Skin of body (tissue), 3 donors: ENCODE measurements at places on chromosomes 11 and 22. TPM values are rescaled to one million over a fixed set of nuclear protein-coding genes. Genes with fewer than 3 reads are reported as not detected.

NNMT gene
- total RNA-seq = 26.7 TPM

GLYATL2 gene
- 2.8 TPM for total RNA-seq

RGL4 gene
- 2.7 TPM for total RNA-seq

NLRP6 gene
- 0.10 TPM for total RNA-seq

MUC5AC gene
- total RNA-seq = 0.39 TPM
